Upper lobe of right lung (tissue), 1 donor: ENCODE measurements at places on chromosomes 1 and 21. TPM values are rescaled to one million over a fixed set of nuclear protein-coding genes. Genes with fewer than 3 reads are reported as not detected.

TFF2 gene
- total RNA-seq: not detected

ACAP3 gene
- total RNA-seq: 55.2 TPM

VCAM1 gene
- total RNA-seq: 8.1 TPM

OR2T11 gene
- total RNA-seq: not detected

FCER1G gene
- 158 TPM for total RNA-seq

FBXO2 gene
- 11.2 TPM for total RNA-seq

CCDC27 gene
- not detected for total RNA-seq

ORC1 gene
- total RNA-seq: 0.43 TPM

KCNE1 gene
- 13.6 TPM for total RNA-seq

KLF18 gene
- total RNA-seq: not detected

LCK gene
- total RNA-seq: 8.3 TPM

OPRD1 gene
- total RNA-seq: not detected

THEM5 gene
- not detected for total RNA-seq

KRTAP10-1 gene
- not detected for total RNA-seq

NFIA gene
- 66.6 TPM for total RNA-seq

CLIC6 gene
- 12.3 TPM for total RNA-seq

NR1I3 gene
- total RNA-seq: not detected

PLEKHO1 gene
- 44.5 TPM for total RNA-seq

SLC22A15 gene
- 25.7 TPM for total RNA-seq

LCE3B gene
- total RNA-seq: not detected

LORICRIN gene
- total RNA-seq: not detected

SLC5A9 gene
- total RNA-seq: 4.7 TPM

BEND5 gene
- 3.4 TPM for total RNA-seq

S100A4 gene
- 377 TPM for total RNA-seq

LCE2C gene
- total RNA-seq: not detected

IFNLR1 gene
- 11.1 TPM for total RNA-seq

CHIA gene
- 6.3 TPM for total RNA-seq

SLC2A5 gene
- 0.98 TPM for total RNA-seq

HSF2BP gene
- 0.41 TPM for total RNA-seq
